Activated T-helper 2 cell treated with anti-CD3 and anti-CD28 coated beads, Interferon-gamma antibody, Interleukin-2, Interleukin-4, amounts not matched to agents 10 μg/mL and 5 μg/mL and 100 μg/mL, durations not matched to agents 14 hours and 24 hours and 36 hours (primary cell): ENCODE measurements at places on chromosomes 2 and 18.
A peak's percentile ranks its signal among the peaks of the same experiment; 100 is the strongest.

- peak overlapping the region; percentile 82 for H3K27ac ChIP-seq
- H3K4me1 ChIP-seq = peaks cover 62% of the 10 kb centered on the region
- H3K27me3 ChIP-seq = peaks cover 30% of the 10 kb centered on the region
- peaks cover 27% of the 10 kb centered on the region for H3K36me3 ChIP-seq
These were observed 916 bp downstream of the TNFRSF11A start for GRCh38 chr18:62325806-62326645.

DNA sequence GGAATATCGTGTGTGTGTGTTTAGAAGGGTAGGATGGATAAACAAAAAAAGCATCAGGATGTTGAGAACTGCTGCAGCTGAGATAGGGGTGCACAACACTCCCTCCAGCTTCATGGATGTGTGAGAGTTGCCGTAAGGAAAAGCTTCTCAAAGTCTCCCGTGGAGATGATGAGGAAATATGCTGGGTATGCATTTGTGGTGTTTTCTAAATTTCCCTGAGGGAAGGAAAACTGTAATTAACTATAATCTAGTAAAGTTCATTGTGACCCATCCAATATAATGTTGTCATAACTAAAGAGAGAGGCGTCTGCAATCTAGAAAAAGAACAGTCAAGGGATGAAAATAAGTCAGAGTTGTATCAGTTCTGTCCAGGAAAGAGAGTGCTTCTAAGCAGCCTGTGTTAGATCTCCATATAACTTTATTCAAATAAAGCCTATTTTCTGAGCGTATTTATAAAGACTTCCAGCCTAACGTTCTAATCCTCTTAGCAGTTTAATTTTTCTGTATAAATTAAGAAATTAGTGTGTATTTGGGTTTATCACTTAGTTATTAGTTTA lies 7.3 kb upstream of the LMAN2L start:
- H3K4me3 ChIP-seq = no peak overlapping the region
- no peaks in the 10 kb centered on the region for H3K4me1 ChIP-seq
- H3K27me3 ChIP-seq = peaks cover 11% of the 10 kb centered on the region
- no peak overlapping the region for H3K27ac ChIP-seq
- H3K36me3 ChIP-seq = no peaks in the 10 kb centered on the region

GRCh38 chr2:233671290-233672161 lies at the start of gene UGT1A9:
Gene UGT1A9 (plus strand): TSS chr2:233671898. CDS start chr2:233671935, 37 bp downstream.
- no peaks in the 10 kb centered on the region for H3K36me3 ChIP-seq
- H3K27ac ChIP-seq = no peak within 1 kb of the TSS
- H3K27me3 ChIP-seq = peaks cover 12% of the 10 kb centered on the region
- H3K4me3 ChIP-seq = no peak within 1 kb of the TSS

- H3K27ac ChIP-seq = no peak overlapping the region
- no peaks in the 10 kb centered on the region for H3K4me1 ChIP-seq
- no peak overlapping the region for H3K4me3 ChIP-seq
These were observed 164.3 kb upstream of the FHL2 start for GRCh38 chr2:105563000-105563719.

- no peak overlapping the region for H3K4me3 ChIP-seq
- no peak overlapping the region for H3K27ac ChIP-seq
- no peak for DNase-seq
- H3K4me1 ChIP-seq = peaks cover 9% of the 10 kb centered on the region
- H3K27me3 ChIP-seq = peaks cover 47% of the 10 kb centered on the region
- no peaks in the 10 kb centered on the region for H3K36me3 ChIP-seq
These were observed 2.6 kb downstream of the DYSF start for GRCh38 chr2:71455741-71456569.
